ENCODE measurements at places on chromosomes 12 and 14.
A peak's percentile ranks its signal among the peaks of the same experiment; 100 is the strongest.

DNA sequence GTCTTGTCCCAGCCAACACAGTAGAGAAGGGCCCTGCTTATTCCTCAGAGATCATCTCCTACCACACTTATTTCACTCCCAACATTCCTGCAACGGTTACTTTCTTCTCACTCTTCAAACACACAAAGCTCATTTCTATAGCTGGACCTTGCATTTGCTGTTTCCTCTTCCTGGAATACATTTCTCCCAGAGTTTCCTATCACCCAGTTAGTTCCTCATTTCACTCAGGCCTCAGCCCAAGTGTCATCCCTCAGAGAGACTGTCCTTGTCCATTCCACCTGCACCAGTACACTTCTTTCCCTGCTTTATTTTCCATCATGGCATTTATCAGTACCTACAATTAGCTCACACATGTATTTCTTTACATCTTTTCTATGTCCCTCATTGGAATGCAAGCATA, 14.7 kb upstream of the STK38L start:
- DNase-seq, result no peak

- no peak for DNase-seq
Observed at GRCh38 chr14:99937475-99938244, 127.6 kb upstream of the EVL start.

GRCh38 chr14:101506211-101506925, 54.9 kb upstream of the DIO3 start:
- DNase-seq, result no peak

- no peak for DNase-seq
Observed at GRCh38 chr12:1188016-1188415, 197.0 kb downstream of the ERC1 start.

GRCh38 chr12:2299206-2299605, 246.4 kb downstream of the CACNA1C start:
- no peak for DNase-seq

GRCh38 chr14:56996721-56997399, 186.6 kb upstream of the OTX2 start:
- no peak for DNase-seq

DNA sequence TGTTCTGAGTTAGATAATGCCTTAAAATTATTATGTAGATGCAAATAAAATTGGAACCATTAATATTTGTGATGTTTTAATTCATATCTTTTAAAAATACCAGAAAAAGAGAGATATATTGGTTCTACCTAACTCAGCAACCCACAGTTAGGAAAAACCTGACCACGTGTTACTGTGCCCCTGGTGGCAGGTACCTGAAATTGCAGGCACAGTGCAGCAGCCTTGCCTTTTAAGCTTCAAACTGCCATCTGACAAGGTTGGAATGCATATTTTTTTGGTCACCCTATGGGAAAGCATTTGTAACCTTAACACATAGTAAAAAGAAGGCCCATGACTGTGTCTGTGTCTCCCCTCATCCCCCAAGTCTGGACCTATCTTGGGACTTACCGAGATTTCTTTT, 109.4 kb upstream of the NOS1 start:
- peak; percentile 58 for DNase-seq

DNA sequence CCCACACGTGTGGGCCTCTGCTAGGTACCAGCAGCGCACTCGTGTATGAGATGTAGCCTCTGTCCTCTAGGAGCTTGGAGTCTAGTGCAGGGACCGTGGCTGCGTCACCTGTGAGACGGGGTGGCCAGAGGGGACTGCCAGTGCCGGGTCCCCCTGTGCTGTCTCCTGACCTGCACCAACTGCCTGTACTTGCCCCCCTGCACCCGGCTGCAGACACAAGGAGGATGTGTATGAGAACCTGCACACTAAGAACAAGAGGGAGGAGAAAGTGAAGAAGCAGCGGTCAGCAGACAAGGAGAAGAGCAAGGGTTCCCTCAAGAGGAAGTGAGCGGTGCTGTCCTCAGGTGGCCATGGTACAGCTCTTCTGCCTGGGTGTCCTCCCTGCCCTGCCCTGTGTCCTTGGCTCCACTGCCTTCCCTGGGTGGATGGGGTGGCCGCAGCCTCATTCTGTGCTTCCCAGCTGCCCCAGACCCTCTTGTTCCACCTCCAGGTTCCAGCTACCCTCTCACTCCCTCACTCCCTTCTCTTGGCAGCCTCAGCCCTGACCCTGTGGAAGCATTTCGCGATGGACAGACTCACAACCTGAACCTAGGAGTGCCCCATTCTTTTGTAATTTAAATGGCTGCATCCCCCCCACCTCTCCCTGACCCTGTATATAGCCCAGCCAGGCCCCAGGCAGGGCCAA, 9.6 kb downstream of the PTPN6 start:
- DNase-seq, result no peak

DNA sequence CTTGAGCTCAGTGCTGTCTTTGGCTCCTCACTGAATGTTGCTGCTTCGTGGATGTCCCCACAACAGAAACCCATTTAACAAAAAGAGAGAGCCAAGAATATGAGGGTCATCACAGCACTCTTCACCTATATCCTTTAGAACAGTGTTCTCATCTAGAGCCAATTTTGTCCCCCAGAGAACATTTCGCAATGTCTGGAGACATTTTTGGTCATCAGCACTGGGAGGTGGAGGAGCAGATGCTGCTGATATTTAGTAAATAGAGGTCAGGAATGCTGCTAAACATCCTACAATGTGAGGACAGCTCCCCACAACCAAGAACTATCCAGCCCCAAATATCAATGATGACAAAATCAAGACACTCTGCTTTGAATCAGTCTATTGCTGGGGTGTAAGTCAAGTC, 92.5 kb downstream of the BBS10 start:
- no peak for DNase-seq

- no peak for DNase-seq
Observed at GRCh38 chr12:133038118-133038709, 905 bp downstream of the ZNF84 start.

DNA sequence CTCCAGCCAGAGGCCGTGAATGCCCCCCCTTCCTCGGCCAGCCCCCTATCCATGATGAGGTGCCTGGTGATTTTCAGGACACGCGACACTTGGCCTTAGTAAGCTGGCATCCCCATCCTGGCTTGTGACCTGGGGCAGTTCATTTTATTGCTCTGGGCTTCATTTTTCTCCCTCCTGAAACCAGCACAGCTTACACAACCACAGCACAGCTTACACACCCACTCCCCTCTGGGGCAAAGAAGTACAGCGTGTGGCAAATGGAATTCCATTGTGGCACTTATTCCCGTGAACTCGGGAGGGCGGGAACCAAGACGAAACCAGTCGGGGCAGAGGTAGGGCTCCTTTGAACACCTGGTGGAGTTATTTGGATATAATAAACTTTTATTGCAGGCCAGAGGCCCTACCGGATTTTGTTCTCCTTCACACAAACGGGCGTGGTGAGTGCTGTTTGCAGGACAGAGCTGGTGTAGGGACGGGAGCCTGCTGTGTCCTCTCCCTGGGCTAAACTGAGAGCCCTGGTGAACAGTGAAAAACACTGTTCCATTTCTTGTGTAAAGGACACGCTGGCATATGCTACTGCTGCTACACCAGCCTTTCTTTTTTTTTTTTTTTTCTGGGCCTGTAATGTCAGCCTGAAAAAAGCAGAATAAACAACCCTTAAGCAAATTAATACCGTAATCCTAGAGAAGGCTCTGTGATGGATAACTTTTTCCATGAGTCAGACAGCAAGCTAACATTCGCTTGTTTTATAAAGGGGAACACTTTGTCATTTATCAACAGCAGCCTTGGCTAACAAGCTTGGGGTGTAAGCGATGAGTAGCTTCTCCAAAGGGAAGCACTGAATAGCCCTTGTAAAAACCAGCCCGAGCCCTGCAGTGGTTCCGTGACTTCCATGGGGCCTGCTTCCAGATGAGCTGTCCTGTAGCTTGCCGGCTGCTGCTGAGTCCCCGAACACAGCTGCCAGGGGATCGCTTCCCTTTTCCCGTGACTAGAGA, 29.3 kb downstream of the CD9 start:
- no peak for DNase-seq

DNA sequence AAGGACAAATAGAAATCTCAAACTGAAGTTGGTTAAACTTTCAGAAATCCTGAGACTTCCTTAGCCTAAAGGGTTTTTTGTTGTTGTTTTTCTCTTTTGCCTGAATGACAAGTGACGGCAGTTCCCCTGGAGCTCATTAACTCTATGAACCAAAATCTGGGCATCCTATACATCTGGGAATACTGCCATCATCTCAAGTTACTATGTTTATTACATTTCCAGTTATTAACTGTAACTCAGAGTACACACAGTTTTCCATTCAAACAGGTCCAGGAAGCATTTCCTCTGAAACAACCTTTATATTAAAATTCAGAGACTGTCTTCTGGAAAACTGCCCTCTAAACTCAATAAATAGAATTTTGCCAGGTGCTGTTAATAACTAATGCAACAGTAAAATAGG, 55.6 kb upstream of the CDKL1 start:
- no peak for DNase-seq

- DNase-seq, result peak; percentile 61
Observed at GRCh38 chr12:31362115-31362758, 36.3 kb upstream of the SINHCAF start.

DNA sequence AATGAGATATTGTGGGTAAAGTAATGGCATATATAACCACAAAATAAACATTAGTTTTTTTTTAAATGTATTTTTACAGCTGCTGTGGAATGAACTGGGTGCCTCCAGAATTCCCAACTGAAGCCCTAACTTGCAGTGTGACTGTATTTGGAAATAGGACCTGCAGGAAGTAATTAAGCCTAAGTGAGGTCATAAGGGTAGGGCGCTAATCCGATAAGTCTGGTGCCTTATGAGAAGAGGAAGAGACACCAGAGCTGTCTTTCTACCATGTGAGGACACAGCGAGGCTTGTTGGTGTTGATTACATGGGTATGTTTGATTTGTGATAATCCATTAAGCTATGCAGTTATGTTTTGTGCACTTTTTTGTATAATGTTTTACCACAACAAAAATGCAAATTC, 136.8 kb downstream of the TPH2 start:
- no peak for DNase-seq

DNA sequence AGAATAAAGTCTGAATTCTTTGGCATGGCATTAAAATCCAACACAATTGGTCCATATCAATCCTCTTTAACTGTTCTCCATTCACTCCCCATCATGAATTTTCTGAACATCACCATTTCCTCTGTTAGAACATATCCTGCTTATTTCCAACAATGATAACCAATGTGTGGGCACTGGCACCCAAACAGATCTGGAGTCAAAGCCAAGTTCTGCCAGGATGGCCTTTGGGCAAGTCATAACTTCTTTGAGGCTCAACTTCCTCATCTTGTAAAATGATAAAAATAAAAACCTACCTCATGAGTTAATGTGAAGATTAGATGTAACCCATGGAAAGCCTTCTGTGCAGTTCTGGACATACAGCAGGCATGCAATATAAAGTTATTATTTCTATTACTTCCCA, 12.5 kb downstream of the PAWR start:
- DNase-seq, result no peak

DNA sequence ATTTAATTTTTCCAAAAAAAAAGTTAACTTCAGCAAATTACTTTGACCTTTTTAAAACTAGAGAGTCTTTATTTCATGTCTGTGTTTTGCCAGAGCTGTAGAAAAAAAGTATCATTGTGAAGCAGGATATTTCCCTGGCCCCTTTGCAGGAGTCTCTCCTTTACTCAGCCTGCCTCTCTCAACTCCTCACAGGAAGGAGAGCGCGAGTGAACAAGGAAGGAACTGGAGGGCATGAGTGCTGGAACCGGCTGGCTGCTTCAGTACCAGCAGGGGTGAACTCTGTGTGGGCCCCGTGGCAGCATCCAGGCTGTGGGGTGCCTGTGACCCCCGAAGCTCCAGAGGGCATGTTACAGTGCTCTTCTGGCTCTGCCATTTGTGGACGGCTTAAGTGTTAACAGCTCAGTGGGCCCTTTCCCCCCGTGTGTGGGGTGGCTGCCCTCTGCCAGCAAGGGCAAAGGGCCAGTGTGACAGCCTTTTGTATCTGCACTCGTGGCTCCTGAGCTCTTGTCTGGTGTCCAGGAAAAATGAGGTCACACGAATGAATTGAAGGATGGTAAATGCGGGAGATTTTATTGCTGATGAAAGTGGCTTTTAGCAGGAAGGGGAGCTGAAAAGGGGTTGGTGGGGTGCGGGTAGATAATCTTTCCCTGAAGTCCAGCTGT, 76.6 kb upstream of the KCNH3 start:
- no peak for DNase-seq

- DNase-seq, result no peak
Observed at GRCh38 chr14:104610749-104611310, 6.3 kb upstream of the TMEM179 start.

GRCh38 chr12:40117818-40118217, 11.9 kb upstream of the SLC2A13 start:
- DNase-seq, result no peak

- no peak for DNase-seq
Observed at GRCh38 chr12:46221255-46222128, 47.4 kb downstream of the SLC38A1 start.

- DNase-seq, result no peak
Observed at GRCh38 chr14:67567654-67568053, 32.4 kb downstream of the PIGH start.

DNA sequence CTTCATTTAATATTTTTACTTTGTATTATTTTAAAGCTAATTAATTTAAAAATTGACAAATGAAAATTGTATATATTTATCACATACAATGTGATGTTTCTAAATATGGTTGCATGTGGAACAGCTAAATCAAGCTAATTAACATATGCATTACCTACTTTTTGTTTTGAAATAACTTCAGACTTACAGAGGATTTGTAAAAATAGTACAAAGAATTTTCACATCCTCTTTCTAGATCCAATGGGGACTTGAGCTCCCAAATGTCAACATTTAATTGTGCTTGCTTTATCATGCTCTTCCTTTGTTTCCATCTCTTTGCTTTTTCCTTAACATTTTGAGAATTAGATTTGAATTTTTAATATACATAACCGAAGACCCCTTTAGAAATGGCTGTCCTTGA, 6.6 kb downstream of the DCD start:
- no peak for DNase-seq

DNA sequence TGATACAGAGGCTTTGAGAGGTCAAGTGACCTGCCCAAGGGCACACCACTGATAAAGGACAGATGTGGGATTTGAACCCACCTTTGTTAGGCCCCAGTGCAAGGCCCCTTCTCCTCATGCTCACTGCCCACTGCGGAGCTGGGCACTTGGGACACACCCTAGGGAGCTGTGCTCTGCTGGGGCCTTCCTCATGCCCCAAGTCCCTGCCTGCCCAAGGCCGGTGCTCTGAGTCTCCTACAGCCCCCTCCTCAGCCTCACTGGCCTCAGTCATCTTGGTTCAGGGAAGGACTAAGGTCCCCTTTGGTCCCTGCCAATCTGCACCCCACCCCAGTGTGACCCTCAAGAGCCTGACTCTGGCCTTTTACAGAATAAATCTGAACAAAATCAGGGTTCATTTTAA, 7.9 kb upstream of the OAS3 start:
- DNase-seq, result no peak
